ENCODE measurements at places on chromosomes 1 and 21.
A peak's percentile ranks its signal among the peaks of the same experiment; 100 is the strongest.

- peak; percentile 58 for DNase-seq
These were observed 192.3 kb downstream of the SLC45A1 start for GRCh38 chr1:8510041-8510823.

DNA sequence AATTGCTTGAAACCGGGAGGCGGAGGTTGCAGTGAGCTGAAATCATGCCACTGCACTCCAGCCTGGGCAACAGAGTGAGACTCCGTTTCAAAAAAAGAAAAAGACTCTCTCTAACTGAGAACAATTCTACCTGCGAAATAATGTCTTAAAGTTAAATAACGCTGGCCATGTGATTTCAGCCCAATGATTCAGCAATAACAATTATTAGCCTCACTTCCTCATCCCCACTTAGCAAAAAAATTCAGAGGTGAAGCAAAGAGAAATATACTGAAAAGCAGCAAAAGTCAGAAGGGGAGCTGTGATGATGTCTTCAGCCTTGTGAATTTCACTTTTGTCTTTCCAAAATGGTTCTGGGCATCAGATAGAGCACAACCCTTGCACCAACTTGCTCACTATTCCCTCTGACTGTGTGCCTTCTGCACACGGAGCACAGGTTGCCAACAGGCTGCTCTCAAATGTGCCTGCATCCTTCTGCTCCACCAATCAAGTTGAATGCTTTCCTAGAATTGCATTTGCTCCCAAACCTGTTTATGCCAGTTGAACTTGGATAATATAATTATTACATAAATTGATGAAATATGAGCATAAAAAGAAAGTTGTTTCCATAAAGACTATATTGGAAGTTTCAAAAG is 79.8 kb upstream of the IPO9 start:
- DNase-seq = no peak

DNA sequence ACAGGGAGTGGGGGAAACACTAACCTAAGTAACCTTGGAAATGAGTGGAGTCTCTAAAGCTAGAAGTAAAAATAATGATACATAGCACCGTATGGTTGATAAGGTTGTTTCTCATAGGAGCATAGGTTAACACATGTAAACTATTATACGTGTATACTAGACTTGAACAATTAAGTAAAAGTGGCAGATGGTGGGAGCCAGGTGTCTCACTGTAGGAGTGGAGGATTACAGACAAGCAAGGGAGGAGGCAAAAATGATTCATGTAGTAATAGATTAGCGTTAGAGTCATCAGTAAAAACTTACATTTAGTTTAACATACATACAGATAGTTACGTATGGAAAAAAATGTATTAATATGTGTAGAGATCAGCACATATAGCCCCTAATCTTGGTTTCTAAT is 138.4 kb upstream of the DSCAM start:
- DNase-seq = no peak

- DNase-seq = no peak
These were observed 7.3 kb downstream of the FTCD start for GRCh38 chr21:46148106-46148505.

GRCh38 chr1:223742856-223743517 is 30.6 kb downstream of the CAPN2 start:
- no peak for DNase-seq

GRCh38 chr1:110393691-110394492 is 3.1 kb upstream of the SLC16A4 start:
- no peak for DNase-seq

DNA sequence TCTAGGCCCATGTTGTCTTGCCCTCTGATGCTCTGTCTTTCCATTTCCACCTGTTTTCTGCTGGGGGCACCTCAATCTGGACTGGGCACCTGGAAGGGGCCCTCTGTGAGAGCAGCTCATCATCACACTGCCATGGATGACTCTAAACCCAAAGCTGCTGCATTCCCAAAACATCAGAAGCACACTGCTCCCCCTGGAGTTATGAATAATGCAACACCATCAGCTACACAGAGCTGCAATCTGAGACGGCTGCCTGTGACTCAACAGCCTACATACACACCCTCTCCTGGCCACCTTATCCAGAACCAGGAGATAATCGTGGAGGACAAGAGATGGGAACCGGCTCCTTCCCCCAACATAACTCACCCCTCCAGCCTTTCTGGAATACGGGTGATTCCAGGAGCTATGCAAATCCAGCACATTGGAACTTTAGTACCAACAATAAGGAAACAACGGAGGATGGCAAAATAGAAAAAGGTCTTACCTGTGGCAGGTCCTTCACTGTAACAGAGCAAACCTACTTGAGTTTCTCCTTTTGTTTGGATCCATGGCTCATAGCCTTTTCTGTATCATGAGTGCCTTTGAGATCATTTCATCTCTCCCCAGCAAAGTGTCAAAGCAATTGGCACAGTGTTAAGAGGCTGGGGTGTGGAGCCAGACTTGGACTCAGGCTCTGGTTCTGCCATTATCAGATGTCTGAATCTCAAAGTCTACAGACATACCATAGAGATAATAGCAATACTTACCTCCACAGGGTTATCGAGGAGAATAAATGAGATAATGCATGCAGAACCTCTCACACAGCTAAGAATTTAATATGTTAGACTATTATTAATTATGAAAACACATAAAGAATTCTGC is 29.3 kb downstream of the AK2 start:
- no peak for DNase-seq

GRCh38 chr1:29625084-29625420 is 388.7 kb downstream of the PTPRU start:
- no peak for DNase-seq

DNA sequence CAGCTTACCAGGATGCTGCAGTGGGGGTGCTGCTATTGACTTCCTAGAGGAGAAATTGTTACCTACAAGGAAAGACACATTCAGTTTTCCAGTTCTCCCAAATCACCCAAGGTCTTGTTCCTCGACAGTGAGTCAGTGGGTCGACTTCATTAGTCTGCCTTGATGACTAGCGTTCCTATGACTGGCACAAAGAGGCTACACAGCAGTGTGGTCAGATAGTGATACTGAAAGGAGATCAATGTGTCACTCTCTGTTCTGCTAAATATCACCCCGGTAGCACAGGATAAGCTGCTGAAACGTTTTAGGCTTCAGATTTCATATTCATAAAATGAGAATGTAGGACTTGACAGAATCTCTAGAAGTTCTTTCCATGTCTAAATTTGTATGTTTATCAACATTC is 357.4 kb downstream of the LMX1A start:
- DNase-seq = no peak

- DNase-seq = no peak
These were observed 32.3 kb downstream of the RRAGC start for GRCh38 chr1:38827318-38827717.

- no peak for DNase-seq
These were observed 226.4 kb upstream of the RRP15 start for GRCh38 chr1:218058730-218059129.

DNA sequence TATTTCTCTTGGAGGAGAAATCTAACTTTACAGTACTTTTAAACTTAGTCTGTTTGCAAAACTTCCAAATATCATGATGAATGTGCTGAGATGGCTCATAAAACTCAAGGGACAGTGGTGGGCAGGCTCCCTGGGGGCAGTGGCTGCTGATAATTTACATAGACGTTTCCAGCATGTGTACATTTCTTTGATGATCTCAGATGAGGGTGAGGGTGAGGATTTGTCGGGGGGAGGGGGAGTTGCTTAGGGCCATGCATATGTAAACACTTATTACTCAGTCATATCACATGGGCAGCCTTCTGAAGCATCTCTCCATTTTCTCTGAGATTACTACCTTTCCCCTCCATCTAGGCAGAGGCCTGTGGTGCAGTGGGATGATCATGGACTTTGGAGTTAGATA is 152.9 kb upstream of the HMGB4 start:
- DNase-seq = no peak

- no peak for DNase-seq
These were observed 248.6 kb upstream of the DEPDC1 start for GRCh38 chr1:68745451-68745850.

DNA sequence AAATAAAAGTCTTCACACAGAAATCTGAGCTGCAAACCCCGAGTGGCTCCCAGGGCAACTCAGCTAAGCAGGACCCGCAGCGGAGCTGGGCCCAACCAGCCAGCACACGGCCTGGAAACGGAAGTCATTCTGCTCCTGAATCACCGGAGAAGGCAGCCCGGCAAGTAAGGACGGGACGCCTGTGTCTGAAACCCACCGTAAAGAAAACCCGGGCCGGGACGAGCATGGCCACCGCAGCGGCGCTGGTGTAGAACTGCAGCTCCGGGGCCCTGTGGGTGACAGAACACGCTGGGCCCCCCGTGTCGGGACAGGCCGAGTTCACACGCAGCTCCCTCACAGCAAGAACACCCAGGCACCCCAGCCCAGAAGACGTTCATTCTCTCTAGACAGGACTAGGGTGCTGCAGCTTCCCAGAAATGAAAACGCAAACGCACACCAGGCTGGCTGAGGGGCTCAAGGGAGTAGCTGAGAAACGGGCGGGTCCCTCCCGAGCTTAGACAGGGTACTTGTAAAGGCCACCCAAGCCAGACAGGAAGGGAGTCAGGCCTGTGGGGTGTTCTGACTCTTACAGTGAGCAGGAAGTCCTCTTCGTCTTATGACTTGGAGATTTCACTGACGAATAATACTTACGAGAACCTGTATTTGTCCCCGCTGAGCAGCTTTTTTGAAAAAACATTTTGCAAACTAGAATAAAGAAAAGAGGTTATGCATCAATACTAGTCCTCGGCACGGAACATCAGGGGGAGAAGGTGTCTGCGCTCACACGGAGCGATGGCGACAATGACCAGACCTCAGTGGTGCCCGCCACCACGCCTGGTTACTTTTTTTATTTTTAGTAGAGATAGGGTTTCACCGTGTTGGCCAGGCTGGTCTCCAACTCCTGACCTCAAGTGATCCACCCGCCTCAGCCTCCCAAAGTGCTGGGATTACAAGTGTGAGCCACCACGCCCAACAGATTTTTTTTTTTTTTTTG is 10.9 kb upstream of the CDK11B start:
- DNase-seq = no peak

DNA sequence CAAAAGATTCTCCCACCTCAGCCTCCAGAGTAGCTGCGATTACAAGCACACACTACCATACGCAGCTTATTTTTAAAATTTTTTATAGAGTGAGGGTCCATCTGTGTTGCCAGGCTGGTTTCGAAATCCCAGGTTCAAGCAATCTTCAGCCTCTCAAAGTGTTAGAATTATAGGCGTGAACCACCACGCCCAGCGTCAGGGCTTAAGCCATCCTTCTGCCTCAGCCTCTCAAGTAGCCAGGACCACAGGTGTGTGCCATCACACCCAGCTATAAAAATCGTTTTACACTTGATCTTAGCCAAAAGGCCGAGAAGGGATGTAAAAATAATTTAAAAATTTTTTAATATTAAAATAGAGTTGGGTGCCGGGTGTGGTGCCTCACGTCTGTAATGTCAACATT is 4.3 kb upstream of the SLC25A33 start:
- no peak for DNase-seq

All from activated CD4-positive, alpha-beta T cell treated with anti-CD3 and anti-CD28 coated beads for 4 hours (primary cell).